ENCODE measurements at places on chromosomes 4 and X. TPM values are rescaled to one million over a fixed set of nuclear protein-coding genes. Genes with fewer than 3 reads are reported as not detected.

- peak; percentile 44 for DNase-seq
Measured at GRCh38 chrX:40098264-40099054, 701 bp upstream of the BCOR start.

DNA sequence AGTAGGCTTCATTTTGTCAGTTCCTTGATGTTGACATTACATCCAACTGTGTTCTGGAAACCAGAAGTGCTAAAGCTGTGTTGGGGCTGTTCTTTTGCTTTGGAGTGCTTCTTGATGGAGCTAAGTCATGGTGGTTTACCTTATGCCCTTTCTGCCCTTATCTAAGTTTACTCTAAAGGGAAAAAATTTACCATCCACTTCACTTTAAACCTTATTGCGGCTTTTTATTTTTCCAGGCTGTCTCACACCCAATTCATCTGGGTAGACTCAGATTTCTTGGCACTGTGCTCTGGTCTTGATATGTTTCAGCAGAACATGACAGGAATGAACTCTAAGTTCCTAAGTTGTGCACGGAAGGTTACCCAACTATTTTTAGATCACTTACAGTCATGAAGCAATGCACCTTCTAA lies 104.7 kb upstream of the TTC29 start:
- DNase-seq, result peak; percentile 64

GRCh38 chr4:11773798-11774197 lies 345.1 kb upstream of the HS3ST1 start:
- no peak for DNase-seq

- DNase-seq, result no peak
Measured at GRCh38 chrX:107541244-107541643, 87.1 kb upstream of the PRPS1 start.

- no peak for DNase-seq
Measured at GRCh38 chrX:31506360-31506759, 434.5 kb upstream of the FTHL17 start.

DNA sequence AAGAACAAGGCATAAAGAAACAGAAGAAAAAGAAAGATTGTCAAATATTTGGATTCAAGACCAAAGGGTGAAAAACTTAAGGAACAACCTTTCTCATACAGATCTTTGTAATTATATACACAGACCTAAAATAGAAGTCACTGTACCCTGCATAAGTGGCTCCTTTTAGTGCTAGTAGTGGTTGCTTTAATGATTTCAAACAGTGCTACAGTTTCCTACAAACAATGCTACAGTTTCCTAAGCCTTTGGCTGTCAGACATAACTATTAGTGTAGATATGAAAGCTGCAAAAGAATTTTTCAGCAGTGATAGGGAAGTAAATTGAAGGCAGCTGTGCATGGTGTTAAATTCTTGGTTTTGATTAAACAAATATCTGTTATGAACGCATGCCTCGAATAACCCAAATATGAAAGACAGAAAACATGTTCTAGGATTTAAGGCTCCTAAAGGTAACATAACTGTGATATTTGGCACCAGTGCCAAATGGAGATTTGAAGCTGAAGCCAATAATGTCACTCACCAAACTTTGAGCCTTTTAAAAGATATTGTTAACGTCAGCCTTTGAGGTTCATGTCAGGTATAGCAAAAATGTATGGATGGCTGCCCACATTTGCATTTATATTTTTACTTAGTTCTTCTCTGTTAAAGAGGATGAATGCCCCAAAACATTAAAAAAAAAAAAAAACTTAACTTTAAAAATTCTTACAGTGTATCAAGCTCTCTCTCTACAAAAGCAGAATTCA lies 36.6 kb downstream of the SMARCAD1 start:
- no peak for DNase-seq

- no peak for DNase-seq
Measured at GRCh38 chrX:136762820-136763452, 17.8 kb downstream of the ARHGEF6 start.

- no peak for DNase-seq
Measured at GRCh38 chr4:150746156-150746555, 164.2 kb downstream of the MAB21L2 start.

DNA sequence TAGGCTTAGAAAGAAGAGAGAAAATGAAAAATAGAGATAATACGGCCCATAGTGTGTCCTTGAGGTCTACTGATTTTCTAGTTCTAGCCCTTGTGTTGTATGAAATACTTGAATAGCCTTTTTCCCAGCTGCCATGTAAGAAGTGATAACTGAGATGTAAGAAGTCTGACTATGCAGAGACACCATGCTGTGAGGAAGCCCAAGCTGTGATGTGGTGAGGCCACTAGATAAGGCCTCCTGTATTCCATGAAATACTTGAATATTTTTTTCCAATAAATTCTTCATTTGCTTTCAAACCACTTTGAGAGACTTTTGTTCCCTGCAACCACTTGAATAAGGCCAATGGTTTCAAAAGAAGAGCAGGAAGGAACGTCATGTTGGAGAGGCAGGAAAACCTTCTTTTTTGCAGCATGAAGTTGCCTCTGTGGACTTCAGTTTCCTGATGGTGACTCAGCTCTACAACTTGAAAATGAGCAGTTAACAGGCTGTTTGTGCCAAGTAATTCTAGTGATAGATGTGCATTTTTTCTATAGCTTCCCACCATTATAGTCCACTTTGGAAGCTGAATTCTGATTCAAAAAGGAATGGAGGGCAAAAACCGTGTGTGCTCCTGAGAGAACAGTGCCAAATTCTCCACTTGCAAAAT lies 25.5 kb upstream of the FAM9C start:
- no peak for DNase-seq

- peak; percentile 23 for DNase-seq
Measured at GRCh38 chr4:140137671-140138070, 16.3 kb downstream of the MAML3 start.

- DNase-seq, result no peak
Measured at GRCh38 chr4:187166886-187167512, 443.3 kb upstream of the FAT1 start.

DNA sequence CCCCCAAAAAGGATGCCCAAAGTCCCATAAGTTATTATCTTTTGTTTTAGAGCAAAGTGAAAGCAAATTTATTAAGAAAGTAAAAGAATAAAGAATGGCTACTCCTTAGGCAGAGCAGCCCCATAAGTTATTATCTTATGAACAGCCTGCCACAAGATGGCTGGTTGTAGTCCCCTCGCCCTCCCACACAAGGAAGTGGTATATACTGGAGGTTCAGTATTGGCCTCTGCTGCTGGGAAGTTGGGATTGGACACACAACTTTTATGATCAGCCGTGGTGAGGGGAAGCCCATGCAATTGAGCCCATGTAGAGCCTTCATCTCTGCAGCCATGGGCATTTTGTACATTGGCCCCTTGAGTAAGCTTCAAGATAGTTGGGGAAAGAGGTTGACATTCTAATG lies 8.0 kb upstream of the SMIM10 start:
- DNase-seq, result no peak

DNA sequence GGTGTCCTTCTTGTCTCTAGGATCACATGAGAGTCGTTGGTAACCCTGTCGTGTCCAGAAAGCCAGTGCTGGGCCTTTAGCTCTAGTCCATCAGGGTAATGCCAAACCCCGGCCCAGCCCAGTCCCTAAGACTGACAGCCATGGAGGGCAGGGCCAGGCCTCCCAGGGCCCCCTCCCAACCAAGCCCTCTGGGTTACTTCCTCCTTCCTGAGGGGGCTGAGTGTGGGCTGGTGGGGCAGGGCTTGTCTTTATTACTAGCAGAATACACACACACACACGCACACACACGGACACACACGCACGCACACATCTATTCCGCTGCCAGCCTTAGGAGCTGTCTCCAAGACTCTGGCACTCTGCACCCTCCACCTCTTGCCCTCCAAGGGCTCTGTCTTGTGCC lies 35.6 kb upstream of the CDKN2AIP start:
- DNase-seq, result no peak

GRCh38 chr4:151804821-151805220 lies 44.0 kb upstream of the GATB start:
- DNase-seq, result no peak

DNA sequence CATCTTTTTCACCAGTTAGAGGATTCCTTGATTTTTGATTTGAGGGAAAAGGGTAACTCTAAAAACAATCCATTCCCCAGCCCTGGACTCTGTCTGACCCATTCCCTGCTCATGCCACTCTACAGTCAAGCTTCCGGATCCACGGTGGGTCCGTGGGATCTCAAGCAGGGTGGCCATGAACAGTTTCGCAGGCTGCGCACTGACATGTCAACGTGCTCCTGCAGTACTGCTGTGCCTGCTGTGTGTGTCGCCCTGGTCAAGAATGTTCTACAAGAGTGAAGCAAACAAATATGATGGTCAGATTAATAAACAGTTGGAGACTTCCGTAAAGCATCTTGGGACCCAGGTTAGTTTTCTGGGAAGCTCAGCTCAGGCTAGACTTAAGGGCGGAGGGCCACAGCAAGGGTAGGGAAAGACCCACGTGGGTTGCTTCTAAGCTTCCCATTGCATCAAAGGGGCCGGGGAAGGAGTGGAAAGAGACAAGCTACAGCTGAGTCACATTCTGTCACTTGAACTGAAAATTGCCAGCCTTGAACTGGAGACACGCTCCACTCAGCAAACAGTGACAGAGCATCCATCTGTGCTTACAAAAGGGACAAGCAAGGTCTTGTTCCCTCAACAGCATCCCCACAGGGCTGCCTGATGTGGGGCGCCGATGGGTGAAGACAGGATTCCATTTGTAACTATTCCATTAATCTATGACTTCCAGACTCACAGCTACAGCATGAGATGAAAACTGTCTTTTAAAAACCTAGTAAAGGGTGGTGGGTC lies 81.8 kb downstream of the MTMR1 start:
- no peak for DNase-seq

DNA sequence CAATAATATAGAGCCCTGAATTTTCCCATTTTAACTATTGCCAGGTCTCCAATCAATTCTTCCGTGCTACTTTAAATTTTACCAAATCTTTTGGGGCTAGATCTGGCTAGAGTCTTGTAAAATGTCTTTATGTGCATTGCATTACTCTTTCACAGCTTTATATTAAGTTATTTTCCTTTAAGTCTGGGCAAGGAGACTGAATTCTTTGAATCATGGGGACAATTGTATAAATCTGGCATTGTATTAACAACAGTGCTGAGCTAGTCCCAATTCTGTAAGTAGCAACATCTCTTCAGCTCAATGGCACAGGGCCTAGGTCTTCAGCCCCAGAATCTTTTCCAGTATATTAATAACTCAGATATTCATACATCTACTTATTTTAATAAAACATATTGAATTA lies 1080.4 kb upstream of the INTU start:
- DNase-seq, result no peak

DNA sequence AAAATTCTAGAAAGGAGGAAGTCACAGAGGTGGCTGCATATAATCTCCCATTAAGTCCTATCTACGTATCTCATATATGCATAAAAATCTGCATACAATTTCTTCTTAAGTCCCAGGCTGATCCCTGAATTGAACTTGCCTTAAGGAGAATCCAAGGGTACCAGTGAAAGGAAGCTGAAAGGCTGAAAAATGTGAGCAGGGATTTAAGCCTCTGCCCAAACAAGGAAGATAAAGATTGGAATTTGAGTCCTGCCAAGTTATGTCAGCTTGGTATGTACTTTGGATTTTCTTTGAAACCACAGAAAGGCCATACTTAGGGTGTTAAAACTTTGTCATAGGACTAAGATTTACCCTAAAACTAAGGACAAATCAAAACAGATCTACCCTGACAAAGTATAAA lies 26.5 kb upstream of the GEMIN8 start:
- no peak for DNase-seq

GRCh38 chrX:133888984-133889383 lies 96.4 kb downstream of the GPC3 start:
- DNase-seq, result no peak

- no peak for DNase-seq
Measured at GRCh38 chrX:78643874-78644273, 15.3 kb downstream of the RTL3 start.

The MAGEA10 gene
- not detected for total RNA-seq

The OTC gene
- total RNA-seq, result not detected

The ASB12 gene
- not detected for total RNA-seq

The ATP8A1 gene
- 1.3 TPM for total RNA-seq

The CT45A8 gene
- total RNA-seq, result not detected

The GPRASP3 gene
- total RNA-seq, result 2.0 TPM
